Femur (tissue), 1 donor: ENCODE measurements at places on chromosomes 6 and 20.

DNA sequence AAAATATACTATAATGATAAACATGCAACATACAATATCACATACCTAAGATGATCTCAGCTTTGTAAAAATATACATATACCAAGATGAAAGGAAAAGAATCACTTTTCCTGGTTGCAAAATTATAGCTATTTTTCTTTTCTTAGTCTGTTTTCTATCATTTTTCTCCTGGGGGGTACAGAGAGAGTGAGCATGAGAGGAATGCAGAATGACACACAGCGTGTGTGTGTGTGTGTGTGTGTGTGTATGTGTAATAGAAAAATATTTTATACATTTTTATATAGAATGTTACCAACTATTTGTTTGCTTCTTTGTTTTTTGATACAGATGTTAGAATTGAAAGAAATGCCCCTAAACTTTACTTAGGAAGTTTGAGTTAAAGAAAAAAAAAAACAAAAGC, 64.3 kb downstream of the FAM83B start:
- DNase-seq = no peak

DNA sequence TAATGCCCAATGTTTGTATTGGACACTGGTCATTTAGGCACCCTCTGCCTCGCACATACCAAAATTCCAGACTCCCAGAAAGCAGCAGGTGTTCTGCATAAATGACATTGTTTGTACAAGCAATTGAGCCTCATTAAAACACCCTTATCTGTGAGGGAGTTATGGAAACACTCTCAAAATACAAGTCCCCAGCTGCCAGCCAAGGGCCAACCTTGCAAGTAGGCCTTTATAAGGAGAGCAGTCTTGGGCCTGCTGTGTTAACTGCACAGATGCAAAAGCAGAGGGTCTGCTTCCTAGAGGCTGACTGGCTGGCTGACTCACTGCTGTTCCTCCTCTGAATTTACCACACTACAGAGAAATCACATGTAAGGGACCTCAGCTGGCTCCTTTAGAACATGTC, 150.4 kb upstream of the HMGN3 start:
- no peak for DNase-seq

DNA sequence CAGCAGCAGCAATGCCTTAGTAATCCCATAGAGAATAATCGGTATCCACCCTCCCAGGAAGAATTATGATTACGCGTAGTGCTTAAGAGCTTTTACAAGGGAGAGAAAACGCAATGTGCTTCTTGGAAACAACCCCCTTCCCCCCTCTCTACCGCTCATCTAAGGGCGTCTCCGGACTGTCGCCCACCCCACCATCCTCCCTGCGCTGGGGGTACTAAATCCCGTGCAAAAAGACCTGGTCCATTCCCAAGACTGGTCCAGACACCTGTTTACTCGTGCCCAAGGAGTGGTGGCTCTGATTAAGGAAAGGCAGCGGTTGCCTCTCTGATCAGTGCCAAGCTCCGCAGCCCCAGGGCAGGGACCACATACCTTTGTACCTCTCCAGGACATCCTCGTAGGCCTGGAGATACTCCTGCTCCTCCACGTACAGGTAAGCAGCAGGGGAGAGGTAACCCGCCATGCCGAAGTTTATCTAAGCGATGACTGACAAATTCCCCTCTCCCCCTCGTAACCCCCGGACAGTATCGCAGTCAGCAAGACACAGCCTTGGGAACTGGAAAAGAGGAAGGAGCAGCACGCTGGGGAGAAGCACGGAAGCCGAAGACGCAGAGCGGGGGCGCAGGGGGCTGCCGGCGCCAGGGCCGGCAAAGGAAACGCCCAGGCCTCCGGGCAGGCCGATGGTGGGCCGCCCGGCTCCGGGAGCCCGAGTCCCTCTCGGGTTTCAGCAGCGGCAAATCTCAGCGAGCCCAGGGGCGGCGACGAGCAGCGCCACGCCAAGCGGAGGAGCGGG, 112.0 kb upstream of the BEND6 start:
- peak; percentile 70 for DNase-seq

GRCh38 chr6:165615636-165616035, 47.4 kb downstream of the PDE10A start:
- DNase-seq = no peak

DNA sequence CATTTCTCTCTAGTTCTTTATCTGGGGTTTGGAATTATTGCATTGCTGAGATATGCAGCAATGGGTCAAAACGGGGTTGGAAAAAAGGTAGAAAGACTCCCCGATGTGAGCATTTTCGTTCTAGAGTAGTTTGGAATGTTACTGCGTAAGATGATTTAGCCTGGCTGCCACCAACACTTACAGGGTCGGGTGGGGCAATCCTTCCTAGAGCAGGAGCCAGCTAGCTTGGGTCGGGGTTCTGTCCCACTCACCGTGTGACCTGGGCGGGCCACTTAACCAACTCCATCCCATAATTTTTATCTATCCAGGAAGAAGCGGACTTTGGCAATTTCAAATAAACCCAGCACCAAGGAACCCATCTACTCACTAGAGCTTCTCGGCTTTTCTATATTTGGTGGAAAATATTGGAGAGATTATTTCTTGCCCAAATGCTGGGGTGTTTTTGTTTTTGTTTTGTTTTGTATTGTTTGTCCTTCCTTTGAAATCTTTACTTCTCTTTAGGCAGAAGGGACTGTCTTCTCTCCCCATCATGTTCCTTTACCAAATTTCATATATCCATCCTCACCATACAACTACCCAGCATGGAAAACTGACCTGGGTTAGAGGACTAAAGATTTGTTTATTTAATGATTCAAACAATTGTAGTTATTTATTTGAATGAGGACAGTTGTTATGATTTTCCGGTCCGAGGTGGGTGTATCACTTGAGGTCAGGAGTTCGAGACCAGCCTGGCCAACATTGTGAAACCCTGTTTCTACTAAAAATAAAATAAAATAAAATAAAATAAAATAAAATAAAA, 72.4 kb downstream of the GPX5 start:
- DNase-seq = no peak

DNA sequence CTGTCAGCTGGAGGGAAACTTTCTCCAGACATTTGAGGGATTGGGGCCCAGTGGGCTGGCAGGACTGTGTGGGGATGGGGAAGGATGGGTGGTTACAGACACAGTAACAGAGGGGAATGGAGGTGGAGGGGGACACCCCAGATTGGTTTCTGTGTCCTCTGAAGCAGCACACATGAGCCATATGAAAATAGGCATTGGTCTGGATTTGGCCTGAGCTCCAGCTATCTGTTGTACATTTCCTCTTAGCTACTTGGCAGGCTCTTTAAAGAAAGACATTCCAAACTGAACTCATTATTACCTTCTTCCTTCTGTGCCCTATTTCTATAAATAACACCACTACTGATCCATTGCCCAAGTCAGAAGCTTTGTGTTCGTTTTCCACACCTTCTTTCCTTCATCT, 72.0 kb upstream of the PRL start:
- DNase-seq = no peak

- no peak for DNase-seq
These were observed 27.0 kb downstream of the HECA start for GRCh38 chr6:139161817-139162284.

- no peak for DNase-seq
These were observed 63.8 kb downstream of the ELOVL5 start for GRCh38 chr6:53284901-53285300.

DNA sequence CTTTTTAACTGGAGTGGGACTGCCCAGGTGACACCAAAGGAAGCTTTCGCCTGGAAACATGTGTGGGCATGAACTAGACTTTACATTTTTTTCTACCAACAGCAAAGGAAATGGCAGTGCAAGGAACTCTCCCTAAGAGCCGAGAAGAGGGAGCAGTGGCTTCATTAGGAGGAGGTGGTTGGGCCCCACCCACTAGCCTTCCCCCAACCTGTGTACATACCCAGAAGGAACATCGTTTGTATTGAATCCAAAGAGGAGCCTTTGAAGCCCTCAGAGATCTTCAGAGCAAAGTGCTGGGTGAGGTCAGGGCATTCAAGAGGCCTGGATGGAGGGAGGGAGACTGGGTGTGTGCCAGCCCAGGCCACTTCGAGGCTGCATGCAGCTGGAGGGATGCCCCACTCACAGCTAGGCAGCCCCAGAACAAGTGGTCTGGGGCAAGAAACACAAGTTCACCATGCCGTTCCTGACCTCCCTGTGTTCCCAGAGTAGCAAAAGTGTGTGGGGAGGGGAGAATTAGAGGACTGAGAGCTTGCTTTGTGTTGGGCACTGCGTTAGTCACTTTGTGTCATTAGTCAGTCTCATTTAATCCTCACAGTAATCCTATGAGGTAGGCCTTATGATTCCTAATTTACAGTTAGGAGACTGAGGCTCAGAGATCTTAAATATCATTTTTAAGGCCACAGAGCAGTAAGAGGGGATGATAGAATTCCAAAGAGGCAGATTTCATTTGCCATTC, 191.6 kb upstream of the SUPT3H start:
- no peak for DNase-seq

DNA sequence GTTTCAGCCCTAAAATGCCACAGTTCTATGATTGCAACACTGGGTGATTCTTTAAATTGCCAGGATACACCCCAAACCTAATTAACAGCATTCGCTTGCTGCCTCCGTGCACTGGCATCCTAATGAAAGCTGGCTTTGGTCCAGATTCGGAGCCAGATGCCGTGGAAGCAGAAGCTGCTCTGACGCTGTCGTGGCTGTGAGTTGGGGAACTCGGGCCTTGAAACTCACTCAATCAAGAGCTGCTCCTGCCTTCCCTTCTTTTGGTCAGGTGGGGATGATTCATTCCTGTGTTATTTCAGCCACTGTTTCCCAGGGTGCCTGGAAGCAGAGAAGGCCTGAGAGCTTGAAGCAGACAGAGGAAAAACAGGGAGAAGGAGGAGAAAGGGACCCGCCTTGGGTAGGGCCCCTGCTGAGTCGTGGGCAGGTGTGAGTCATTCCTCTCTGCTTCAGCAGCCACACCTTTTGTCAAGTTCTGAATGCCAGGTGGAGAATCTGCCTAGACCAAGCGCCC, 36.2 kb upstream of the DSP start:
- DNase-seq = no peak

DNA sequence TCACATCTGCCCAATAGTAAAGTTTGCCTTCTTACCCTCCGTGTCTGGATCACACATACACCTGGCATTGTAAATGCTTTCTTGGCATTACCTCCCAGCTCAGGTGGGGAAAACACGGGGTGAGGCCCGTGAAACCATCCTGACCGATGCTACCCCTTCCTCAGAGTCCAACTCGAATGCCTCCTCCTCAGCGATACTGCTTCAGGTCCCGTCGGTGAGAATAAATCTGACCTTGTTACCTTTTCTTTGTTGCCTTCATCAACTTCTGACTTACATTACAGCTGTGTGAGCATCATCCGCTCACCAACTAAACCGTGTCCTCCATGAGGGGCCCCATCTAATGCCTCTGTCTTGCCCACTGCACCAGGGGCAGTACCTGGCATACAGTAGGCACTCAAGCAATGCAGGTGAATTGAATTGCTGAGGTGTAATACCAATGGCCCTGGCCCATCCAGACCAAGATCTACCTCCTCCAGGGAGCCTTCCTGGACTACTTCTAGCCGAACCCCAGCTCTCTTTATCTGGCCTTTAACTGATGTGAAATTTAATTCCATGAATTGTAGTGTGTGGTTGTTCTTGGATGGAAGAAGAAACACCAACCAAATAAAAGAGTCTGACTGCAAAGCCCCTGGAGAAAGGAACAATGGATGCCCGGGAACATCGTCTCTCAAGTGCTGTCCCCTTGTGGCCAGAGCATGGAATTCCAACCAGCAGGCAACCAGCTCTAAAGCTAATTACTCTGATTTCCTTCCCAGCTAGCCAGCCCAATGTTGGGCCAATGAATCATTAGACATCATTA, 141.5 kb downstream of the ANKRD60 start:
- DNase-seq = peak; percentile 44
